ENCODE measurements at places on chromosomes 3 and 15.

GRCh38 chr3:128080323-128081080 lies 28.3 kb downstream of the SEC61A1 start:
- DNase-seq = no peak

GRCh38 chr3:116280130-116280740 lies 165.1 kb downstream of the LSAMP start:
- DNase-seq = no peak

DNA sequence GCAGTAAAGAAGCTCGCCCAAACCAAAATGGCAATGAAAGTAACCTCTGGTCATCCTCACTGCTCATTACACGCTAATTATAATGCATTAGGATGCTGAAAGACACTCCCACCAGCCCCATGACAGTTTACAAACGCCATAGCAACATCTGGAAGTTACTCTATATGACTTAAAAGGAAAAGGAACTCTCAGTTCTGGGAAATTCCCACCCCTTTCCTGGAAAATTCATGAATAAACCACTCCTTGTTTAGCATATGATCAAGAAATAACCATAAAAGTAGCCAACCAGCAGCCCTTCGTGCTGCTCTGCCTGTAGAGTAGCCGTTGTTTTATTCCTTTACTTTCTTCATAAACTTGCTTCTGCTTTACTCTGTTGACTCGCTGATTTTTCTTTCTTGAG lies 164.6 kb downstream of the SMAD6 start:
- DNase-seq = no peak

GRCh38 chr3:71061037-71061436 lies 522.5 kb downstream of the FOXP1 start:
- no peak for DNase-seq

- no peak for DNase-seq
Measured at GRCh38 chr3:141346839-141347238, 21.5 kb upstream of the ZBTB38 start.

DNA sequence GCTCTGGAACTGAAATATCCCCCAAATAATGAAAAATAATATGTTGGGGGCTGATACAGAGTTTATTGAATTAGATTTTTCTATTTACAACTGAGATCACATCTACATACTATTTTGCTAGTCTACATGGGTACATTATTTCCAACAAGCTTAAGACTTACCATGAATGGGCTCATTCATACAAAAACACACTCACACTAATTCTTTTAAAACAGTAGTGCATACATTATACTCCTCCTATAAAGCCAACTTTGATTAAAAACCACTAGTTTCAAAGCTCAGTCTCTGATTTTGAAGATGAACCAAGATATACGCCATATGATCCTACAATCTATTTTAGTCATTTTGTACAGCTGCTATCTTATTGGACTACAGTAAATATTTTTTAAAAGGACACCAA lies 24.9 kb downstream of the TSPAN3 start:
- no peak for DNase-seq

DNA sequence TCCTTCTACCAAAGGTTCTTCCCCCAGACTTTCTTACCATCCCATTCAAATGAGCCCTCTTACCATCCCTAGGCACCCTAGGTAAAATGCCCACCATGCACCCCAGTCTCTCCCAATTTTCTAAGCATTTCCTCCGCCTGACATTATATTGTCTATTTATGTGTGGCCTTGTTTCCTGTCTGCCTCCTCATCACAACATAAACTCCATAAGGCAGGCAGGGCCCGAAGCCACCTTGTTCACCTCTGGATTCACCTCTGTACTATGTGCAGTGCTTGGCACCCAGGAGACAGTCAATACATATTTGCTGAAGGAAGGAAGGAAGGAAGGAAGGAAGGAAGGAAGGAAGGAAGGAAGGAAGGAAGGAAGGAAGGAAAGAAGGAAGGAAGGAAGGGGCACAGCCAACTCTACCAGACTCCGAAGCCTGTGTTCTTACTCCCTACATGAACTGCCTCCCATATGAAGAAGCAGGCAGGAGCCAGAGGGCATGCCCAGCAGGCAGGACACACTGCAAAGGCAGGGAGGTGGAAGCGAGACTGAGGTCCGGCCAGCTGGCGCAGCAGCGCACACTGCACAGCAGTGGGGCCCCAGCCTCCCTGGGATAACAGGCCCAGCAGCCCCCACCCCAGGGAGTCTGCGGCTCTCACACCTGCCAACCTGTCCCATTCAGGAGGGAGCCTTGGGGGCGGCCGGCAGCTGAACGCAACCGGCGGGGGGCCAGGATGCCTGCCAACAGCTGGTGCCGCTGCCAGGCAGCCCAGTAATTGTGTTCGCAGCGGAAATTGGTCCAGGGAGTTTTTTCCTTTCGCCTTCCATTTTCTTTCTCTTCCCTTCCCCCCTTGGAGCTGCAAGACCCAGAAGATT lies 106.0 kb upstream of the LINGO1 start:
- no peak for DNase-seq

GRCh38 chr3:14787630-14788029 lies 31.1 kb upstream of the FGD5 start:
- no peak for DNase-seq

GRCh38 chr15:42056934-42057798 lies 36.3 kb upstream of the PLA2G4E start:
- peak; percentile 67 for DNase-seq

- DNase-seq = no peak
Measured at GRCh38 chr3:132703733-132704132, 18.5 kb downstream of the NPHP3 start.

GRCh38 chr3:189229196-189229828 lies 57.5 kb downstream of the TPRG1 start:
- DNase-seq = no peak

DNA sequence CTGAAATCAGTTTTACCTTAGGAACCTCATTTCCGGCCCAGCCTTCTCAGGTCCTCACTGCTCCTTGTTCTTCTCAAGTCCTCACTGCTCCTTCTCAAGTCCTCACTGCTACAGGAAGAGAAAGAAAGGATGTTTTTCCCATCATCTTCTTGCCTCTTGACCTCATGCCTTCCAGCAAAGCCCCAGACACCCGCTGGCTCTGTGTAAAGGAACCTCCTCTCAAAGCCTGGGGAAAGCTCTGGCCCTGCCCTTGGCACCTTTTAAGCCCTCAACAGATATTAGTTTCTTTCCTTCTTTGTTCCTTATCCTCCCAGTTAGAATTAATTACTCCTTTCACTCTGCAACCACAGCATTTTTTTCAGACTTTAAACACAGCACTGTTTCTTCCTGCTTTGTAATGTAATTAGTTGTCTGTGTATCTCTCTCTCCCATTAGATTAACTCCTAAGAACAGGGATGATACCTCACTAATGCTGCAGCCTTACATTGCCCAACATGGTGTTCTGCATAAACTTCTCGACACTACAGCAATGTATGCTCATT lies 4.0 kb upstream of the WDR49 start:
- DNase-seq = no peak

- no peak for DNase-seq
Measured at GRCh38 chr3:152127058-152127457, 141.7 kb upstream of the MBNL1 start.

DNA sequence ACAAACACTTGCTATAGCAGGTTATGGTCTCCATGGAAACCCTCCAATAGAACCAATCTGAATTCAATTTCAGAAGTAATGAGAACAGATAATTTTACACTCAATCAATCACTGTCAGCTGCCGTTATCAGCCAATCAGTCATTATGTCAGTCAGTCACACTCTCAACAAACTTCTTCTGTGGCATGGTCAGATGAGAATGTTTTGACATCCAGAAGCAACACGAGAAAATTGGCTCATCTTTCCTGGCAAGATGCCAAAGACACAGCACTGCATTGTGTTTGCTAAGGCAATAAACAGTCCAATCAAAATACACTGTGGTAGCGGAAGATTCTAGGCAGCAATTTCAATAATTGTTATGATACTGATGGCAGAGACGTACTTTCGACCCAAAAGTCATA lies 190.7 kb downstream of the RORA start:
- DNase-seq = no peak

DNA sequence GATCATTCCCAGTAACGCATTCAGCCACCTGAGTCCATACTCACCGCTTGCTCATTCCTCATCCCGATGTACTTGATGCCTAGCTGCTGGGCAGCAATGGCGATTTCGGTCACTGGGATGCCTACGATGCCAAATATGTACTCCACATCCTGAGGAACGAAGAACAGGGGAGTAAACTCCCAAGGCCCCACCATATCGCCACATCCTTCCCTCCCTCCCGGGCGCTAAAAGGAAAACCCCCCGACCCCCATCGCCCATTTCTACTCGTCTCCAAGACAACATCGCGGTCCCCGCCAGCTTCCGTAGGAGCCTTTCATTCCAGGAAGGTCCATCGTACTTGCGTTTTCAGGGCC lies 347 bp downstream of the HACL1 start:
- no peak for DNase-seq

DNA sequence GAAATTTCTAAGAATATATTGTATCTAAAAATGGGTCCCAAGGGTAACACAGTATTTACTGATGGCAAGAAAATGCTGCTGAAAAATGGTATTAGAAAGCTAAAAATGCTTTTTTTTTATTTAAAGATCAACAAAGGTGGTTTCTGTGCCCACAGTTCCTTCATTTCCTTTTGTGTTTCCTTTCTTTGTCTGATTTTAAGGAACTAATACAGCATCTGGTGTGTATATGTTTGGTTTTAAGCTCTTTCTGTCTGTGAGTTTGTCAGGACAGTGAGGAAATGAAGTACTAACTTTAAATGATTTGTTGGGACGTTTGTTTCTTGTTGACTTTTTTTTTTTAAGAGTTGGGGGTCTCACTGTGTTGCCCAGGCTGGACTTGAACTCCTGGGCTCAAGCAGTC lies 38.2 kb downstream of the RASA2 start:
- DNase-seq = no peak

- DNase-seq = no peak
Measured at GRCh38 chr3:121970047-121970446, 52.0 kb downstream of the ILDR1 start.

DNA sequence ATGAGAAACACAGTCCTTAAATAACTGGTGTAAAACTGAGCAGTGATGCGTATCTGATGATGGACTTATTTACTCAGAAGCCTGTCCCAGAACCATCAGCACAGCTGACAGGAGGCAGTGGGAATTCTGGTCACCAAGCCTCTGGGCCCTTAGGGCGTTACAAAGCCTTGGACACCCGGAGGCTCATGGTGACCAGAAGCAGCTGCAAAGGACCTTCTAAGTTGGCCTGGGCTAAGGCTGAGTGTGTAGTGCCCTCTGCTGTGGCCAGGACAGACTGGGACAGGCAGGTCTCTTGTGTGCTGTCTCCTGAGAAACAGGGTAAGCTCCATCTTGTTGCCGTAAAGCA lies 168.9 kb downstream of the ATP10A start:
- DNase-seq = no peak

DNA sequence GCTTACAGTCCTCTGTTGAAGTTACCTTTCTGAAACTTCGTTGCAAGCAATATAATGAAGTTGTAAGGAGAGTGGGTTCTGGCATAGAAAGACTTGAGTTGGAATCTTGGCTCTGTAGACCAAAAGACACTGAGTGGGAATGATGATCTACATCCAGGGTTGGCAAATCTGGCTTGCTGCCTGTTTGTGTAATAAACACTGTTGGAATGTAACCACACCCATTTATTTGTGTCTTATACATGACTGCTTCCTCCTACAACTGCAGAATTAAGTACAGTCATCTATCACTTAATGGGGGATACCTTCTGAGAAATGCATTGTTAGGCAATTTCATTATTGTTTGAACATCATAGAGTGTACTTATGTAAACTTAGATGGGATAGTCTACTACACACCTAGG lies 178.4 kb upstream of the SUCLG2 start:
- DNase-seq = no peak

GRCh38 chr3:189237526-189237925 lies 65.8 kb downstream of the TPRG1 start:
- DNase-seq = no peak

- no peak for DNase-seq
Measured at GRCh38 chr3:5488771-5489170, 301.3 kb downstream of the EDEM1 start.

DNA sequence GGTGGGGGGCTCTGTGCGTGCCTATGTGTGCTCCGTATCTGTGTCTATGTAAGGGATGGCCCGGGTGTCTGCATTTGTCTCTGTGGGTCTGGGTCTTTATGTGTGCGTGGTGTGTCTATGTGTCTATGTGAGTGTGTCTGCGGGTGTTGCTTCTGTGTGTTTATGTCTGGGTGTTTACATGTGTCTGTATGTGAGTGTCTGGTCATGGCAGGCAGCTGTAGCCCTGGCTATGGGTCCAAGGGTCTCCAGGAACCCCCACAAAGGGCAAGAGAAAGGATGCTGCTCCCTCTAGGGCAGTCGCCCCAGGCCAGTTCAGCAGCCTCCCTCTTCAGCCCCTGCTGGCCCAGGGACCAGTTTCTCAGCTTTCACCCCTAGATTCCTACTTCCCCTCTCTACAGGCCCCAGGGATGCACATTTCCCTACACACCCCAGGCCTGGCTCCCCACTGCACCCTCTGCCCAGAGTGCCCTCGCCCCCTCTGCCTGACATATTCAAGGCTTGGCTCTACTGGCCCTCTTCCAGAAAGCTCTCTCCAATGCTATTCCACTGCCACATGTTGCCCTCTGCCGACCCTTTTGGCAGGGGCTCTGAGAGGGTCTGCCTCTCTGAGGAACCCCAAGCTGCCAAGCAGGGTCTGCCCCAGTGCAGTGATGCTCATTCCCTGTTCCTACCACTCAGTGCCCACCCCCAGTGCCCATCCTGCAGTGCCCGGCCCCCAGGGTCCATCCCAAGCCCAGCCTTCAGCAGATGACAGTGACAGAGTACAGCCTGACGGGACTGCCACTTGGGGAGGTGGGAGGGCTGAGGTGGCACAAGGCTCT lies 1.0 kb upstream of the MYL3 start:
- DNase-seq = no peak

DNA sequence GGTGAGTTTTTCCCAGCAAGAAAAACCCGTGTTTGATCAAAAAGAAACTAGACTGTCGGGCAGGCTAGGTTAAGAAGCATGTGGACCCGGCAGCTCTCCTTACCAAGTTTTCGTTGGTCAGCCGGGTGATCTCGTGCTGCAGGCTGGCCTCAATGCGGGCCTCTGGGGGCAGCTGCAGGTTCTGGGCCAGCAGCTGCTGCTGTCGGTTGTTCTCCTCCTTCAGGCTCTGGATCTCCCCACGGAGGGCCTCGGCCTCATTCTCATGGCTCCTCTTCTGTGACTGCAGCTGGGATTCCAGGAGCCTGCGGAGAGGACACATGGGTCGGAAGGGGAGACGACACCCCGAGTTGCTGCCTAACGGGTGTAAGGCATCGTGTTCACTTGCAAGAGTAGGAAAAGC lies 44.5 kb upstream of the MYO5C start:
- DNase-seq = no peak

DNA sequence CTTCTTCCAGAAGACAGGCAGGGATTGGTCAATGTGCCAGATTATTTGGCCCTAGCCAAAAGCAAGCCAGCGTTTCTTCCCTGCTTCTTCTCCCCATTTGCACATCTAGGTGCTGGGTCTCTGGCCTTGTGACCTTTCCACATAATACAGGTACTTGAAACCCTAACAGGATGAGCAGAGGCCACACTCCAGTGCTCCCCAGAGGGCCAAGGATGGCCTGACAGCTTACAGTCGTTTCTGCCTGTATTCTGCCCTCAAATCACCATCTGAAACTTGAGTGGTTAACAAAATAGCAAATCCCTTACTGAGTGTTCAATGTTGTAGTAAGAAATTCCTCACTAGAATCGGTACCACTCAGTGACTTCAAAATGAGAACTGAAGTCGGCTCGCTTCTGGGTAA lies 29.1 kb downstream of the MKRN2 start:
- DNase-seq = no peak

- DNase-seq = no peak
Measured at GRCh38 chr3:107810171-107811071, 280.4 kb downstream of the CD47 start.
